CD14-positive monocyte (primary cell): ENCODE measurements at places on chromosomes 3 and 15. TPM values are rescaled to one million over a fixed set of nuclear protein-coding genes. Genes with fewer than 3 reads are reported as not detected.
A peak's percentile ranks its signal among the peaks of the same experiment; 100 is the strongest.

DNA sequence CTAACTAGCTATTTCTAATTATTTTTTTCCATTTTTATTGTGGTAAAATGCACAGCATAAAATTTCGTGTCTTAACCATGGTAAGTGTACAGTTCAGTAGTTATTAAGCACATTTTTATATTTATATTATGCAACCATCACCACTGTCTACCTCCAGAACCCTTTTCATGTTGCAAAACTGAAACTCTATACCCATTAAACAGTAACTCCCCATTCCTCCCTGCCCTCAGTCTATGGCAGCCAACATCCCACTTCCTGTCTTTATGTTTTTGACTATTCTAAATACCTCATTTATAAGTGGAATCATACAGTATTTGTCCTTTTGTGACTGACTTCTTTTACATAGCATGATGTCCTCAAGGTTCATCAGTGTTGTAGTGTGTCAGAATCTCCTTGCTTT is 25.5 kb downstream of the SLC35A5 start:
- no peak overlapping the region for H3K27ac ChIP-seq
- peaks cover 47% of the 10 kb centered on the region for H3K36me3 ChIP-seq
- no peak for DNase-seq
- no peak overlapping the region for H3K4me3 ChIP-seq
- peaks cover 1% of the 10 kb centered on the region for H3K4me1 ChIP-seq

DNA sequence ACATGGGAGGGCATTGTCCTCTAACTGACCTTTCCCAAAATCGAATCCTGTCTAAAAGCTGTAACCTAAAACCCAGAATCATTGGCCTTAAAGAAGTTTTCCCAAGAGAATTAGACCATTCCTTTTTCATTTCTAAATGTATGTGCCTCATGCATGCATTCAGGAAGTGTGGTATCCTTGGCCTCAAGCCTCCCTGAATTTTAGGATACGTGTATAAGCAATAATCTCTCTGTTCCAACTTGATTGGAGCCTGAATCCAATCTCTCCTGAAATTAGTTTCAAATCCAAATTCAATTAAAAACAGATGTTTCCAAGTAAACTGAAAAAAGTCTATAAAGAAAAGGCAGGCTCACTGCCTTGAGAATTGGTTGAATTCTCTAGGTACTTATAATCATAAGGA is 86.0 kb upstream of the VEPH1 start:
- no peaks in the 10 kb centered on the region for H3K27me3 ChIP-seq
- no peaks in the 10 kb centered on the region for H3K4me1 ChIP-seq
- no peaks in the 10 kb centered on the region for H3K36me3 ChIP-seq
- no peak overlapping the region for H3K4me3 ChIP-seq
- DNase-seq: no peak

GRCh38 chr3:13091898-13092611 is 18.8 kb upstream of the IQSEC1 start:
- H3K27me3 ChIP-seq: no peaks in the 10 kb centered on the region
- no peak overlapping the region for H3K27ac ChIP-seq
- peak; percentile 74 for DNase-seq
- no peaks in the 10 kb centered on the region for H3K36me3 ChIP-seq
- H3K4me1 ChIP-seq: peaks cover 8% of the 10 kb centered on the region

DNA sequence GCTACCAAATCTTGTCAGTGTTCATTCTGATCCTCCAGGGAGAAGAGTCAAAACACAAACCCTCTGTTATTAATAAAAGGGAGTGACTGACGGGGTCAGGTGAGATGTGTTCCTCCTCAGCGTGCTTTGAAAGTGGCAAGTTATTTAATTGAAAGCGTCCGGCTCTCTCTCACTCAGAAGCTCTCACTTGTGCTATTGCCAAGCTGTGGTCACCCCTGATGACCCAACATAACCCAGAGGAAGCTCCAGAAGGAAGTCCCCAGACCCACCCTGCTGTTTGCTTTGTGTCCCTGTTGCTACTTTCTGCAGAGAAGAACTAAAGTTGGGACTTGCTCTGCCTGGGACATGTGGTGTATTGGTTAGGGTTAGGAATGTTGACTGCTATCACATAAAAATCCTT is 235.6 kb downstream of the EDEM1 start:
- H3K4me1 ChIP-seq: peaks cover 43% of the 10 kb centered on the region
- H3K27ac ChIP-seq: peak overlapping the region; percentile 46
- H3K36me3 ChIP-seq: no peaks in the 10 kb centered on the region
- no peak overlapping the region for H3K4me3 ChIP-seq
- DNase-seq: peak; percentile 72

GRCh38 chr3:13689373-13690260 is 140.7 kb downstream of the FBLN2 start:
- H3K36me3 ChIP-seq: no peaks in the 10 kb centered on the region
- no peak overlapping the region for H3K27ac ChIP-seq
- DNase-seq: no peak
- no peak overlapping the region for H3K4me3 ChIP-seq

DNA sequence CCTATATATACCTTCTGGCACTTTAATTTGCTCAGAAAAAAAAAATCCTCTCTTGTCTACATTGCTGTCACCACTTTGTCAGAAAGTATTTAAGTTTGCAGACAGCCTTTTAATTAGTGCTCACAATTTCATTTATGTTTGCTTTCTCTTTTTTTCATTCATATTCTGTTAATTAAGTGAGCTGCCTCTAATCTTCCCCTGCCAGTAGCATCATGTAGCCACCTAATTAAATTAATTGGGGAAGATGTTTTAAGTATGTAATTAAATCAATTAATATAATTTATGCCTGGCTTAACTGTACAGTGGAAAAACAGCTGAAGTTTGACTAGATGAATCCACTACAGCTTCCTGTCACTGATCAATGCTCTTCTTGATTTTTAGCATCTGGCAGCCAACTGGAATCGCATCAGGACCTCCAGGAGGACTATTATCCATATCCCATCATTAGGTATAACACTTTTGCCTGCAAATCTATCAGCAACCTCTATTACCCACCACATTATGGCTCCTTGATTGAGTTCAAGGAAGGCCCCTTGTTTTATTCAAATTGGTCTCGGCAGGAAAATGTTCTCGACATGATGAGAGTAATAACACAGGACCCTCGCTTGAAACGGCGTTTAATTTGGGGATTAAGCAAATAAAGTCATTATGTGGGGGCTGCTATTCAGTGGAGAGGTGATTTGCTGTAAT is 118.5 kb downstream of the IQCH start:
- H3K27ac ChIP-seq: no peak overlapping the region
- no peak for DNase-seq
- H3K36me3 ChIP-seq: no peaks in the 10 kb centered on the region
- H3K4me1 ChIP-seq: no peaks in the 10 kb centered on the region
- H3K27me3 ChIP-seq: no peaks in the 10 kb centered on the region

DNA sequence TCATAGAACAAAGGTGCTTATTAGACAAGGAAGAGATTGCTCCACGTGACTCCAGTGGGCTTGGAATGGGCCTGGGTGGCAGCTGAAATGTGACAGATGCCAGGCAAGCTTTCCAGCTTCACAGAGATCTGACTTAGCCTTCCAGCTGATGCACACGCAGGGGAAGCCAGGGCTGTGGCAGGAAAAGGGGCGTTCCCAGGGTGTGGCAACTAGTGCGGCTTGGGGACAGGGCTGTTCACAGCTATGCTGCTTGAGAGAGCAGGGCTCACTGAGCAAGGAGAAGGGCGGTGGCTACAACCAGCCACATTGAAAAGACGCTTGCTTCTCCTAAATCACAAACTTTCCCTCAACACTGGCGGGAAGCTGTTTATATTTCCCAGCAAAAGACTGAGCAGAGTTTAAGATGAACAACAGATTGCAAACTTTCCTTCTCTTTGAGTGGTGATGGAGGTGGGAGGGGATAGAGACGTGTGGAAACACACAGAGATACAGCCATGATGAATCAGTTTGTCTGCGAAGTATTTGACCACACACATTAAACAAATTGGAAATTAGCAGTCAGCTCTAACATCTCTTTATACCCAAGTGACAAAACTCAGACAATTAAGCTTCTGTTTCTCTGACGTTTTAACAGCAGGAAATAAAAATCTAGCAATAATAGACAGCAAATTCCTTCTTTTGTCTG is 127.5 kb downstream of the BDH1 start:
- no peak overlapping the region for H3K27ac ChIP-seq
- no peak overlapping the region for H3K4me3 ChIP-seq
- H3K4me1 ChIP-seq: peaks cover 11% of the 10 kb centered on the region
- peak; percentile 8 for DNase-seq

DNA sequence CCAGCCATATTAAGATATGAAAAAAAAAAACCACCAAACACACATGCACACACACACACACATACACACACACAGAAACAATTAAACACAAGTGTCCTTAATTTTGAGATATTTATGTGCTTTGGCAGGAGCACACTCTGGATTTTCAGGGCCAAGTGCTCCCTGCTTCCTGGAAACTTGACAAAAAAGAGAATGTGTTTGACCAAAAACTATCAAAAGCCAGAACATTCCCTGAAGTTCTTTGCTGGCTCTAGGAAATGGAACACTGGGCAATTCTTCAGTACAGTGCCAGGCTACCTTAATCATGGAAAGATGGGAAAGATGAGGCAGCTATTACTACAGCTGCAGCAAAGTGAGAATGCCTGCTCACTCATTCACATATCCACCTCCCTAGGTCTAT is 44.6 kb downstream of the P3H2 start:
- H3K27ac ChIP-seq: no peak overlapping the region
- DNase-seq: no peak
- H3K4me1 ChIP-seq: no peaks in the 10 kb centered on the region
- H3K4me3 ChIP-seq: no peak overlapping the region

DNA sequence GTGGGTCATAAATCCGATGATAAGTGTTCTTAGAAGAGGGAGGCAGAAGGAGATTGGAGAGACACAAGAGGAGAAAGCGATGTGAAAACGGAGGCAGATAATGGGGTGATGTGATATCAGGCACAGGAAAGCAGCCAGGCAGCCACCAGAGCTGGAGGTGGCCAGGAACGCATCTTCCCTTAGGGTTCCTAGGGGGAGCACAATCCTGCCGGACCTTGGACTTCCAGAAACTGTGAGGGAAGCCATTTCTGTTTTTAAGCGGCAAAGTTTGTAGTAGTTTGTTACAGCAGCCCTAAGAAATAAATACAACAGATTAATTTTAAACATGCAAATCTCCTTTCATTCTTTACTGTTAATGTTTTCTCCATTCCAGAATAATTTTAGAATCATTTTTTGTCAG is 259.9 kb upstream of the TMC3 start:
- no peak overlapping the region for H3K27ac ChIP-seq
- no peak for DNase-seq
- H3K27me3 ChIP-seq: no peaks in the 10 kb centered on the region
- no peaks in the 10 kb centered on the region for H3K36me3 ChIP-seq
- no peaks in the 10 kb centered on the region for H3K4me1 ChIP-seq
- H3K4me3 ChIP-seq: no peak overlapping the region

DNA sequence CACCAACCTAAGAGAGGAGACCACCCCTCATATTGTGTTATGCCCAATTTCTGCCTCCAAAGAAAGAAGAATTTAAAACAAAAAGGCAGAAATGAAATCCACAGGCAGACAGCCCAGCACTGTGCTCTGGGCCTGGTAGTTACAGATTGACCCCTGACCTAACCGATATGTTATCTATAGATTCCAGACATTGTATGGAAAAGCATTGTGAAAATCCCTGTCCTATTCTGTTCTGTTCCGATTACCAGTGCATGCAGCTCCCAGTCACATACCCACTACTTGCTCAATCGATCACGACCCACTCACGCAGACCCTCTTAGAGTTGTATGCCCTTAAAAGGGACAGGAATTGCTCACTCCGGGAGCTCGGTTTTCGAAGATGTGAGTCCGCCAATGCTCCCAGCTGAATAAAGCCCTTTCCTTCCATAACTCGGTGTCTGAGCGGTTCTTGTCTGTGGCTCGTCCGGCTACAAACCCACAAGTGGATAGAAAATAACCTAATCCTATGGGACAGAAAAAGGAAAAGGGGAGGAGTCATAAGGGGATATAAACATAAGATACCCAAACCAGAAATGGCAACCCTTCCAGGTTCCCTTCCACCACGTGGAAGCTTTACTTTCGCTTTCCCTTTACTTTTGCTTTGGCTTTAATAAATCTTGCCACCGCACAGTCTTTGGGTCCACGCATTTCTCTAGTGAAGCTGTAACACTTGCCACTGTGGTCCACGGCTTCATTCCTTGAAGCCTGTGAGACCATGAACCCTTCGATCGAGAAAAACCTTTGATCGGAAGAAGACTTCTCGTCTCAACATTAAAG is 1.7 kb upstream of the CFAP91 start:
- peaks cover 32% of the 10 kb centered on the region for H3K4me1 ChIP-seq
- H3K27me3 ChIP-seq: peaks cover 6% of the 10 kb centered on the region
- H3K36me3 ChIP-seq: no peaks in the 10 kb centered on the region
- no peak overlapping the region for H3K4me3 ChIP-seq

- H3K27ac ChIP-seq: no peak overlapping the region
- H3K4me3 ChIP-seq: no peak overlapping the region
- no peaks in the 10 kb centered on the region for H3K27me3 ChIP-seq
These were observed 76.6 kb downstream of the LRRK1 start for GRCh38 chr15:100995471-100996430.

The CAMKV gene
- 0.03 TPM in 1 of 2 replicates, not detected in the other for polyA plus RNA-seq

The SCN11A gene
- 0.01 TPM in 1 of 2 replicates, not detected in the other for polyA plus RNA-seq

The SPTBN5 gene
- polyA plus RNA-seq: 0.29 and 0.32 TPM in 2 replicates

The KNG1 gene
- not detected for polyA plus RNA-seq

The CDCP1 gene
- 1.3 TPM for polyA plus RNA-seq

The CASR gene
- polyA plus RNA-seq: not detected
